Diencephalon (tissue), 1 donor: ENCODE measurements at places on chromosomes 3 and 15. TPM values are rescaled to one million over a fixed set of nuclear protein-coding genes. Genes with fewer than 3 reads are reported as not detected.

Gene MFGE8
- 65.3 TPM for total RNA-seq

Gene LYZL4
- total RNA-seq: not detected

Gene SPPL2A
- total RNA-seq: 29.5 TPM

Gene GOLGA6L4
- total RNA-seq: 2.1 TPM

Gene PRSS50
- total RNA-seq: not detected

Gene ITIH3
- not detected for total RNA-seq

Gene KBTBD13
- not detected for total RNA-seq

Gene PIF1
- 2.3 TPM for total RNA-seq

Gene WDR72
- 0.46 TPM for total RNA-seq

Gene CYP8B1
- not detected for total RNA-seq

Gene SST
- 80.5 TPM for total RNA-seq

Gene GOLGA8T
- total RNA-seq: 0.69 TPM

Gene SLC6A1
- total RNA-seq: 154 TPM

Gene TAGLN3
- 103 TPM for total RNA-seq

Gene COPB2
- total RNA-seq: 111 TPM

Gene PATL2
- not detected for total RNA-seq

Gene DALRD3
- 41.5 TPM for total RNA-seq

Gene FYCO1
- 3.2 TPM for total RNA-seq

Gene EBLN2
- 5.3 TPM for total RNA-seq

Gene ISLR2
- total RNA-seq: 60.2 TPM

Gene WDR53
- 5.1 TPM for total RNA-seq

Gene ROBO2
- total RNA-seq: 411 TPM

Gene DHFR2
- 7.6 TPM for total RNA-seq

Gene SKOR1
- 0.69 TPM for total RNA-seq

Gene NPAP1
- total RNA-seq: 0.69 TPM

Gene AADAC
- not detected for total RNA-seq

Gene RPN1
- 245 TPM for total RNA-seq

Gene ILDR1
- not detected for total RNA-seq

Gene MOBP
- 0.92 TPM for total RNA-seq

Gene REC114
- not detected for total RNA-seq

Gene CHD2
- total RNA-seq: 136 TPM
